ENCODE measurements at places on chromosomes 6 and 20.

DNA sequence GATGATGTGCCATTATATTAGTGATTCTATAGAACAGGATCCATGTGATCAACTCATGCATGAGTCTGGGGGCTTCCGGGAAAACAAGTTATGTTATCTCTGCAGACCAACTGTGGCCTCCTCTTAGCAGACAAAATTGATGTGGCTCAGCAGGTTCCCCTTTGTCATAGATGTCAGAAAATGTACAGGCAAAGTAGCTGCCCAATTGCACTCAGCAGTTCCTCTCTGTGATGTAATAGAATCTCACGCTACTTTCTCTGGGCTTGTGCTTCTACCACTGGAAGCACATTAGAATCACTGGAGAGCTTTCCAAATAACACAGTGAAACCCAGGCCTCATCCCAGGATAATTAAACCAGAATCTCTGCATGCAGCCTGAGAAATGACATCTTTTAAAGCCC, 253.1 kb downstream of the SLC24A3 start:
- DNase-seq: no peak

DNA sequence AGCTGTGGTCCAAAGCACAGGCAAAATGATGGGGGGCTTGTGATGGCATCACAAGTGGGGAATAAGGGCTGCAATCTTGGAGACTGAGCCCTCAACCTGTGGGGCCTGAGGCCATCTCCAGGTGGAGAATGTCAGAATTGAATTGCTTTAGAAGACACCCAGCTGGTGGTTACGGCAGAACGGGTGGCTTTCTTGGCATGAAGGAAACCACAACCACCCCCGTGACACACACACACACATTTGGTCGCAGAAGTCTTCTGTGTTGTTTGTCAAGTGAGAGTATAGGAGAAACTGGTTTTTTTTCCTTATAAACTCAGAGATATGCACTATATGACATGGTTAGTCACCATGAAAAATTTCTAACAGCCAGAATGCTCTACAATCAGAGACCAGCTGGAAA, 139.5 kb upstream of the CDH4 start:
- DNase-seq: no peak

DNA sequence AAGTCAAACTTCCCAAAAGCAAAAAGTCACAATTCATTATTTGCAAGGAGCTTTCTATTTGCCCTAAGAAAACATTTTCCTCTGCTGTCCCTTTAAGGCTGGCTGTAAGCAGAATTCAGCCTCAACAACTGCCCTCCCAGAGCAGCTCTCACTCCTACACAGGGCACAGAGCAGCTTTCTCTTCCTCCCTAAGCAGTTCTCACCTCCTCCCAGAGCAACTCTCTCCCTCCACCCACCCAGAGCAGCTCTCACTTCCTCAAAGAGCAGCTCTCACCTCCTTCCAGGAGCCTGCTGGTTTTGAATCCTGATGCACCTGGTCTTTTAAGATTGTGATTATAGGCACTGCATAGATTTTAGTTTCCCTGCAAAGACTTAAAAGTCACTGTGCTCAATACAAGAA, 120.6 kb upstream of the TMEM181 start:
- DNase-seq: no peak

- DNase-seq: no peak
These were observed 140.9 kb downstream of the RNF144B start for GRCh38 chr6:18527836-18528743.

DNA sequence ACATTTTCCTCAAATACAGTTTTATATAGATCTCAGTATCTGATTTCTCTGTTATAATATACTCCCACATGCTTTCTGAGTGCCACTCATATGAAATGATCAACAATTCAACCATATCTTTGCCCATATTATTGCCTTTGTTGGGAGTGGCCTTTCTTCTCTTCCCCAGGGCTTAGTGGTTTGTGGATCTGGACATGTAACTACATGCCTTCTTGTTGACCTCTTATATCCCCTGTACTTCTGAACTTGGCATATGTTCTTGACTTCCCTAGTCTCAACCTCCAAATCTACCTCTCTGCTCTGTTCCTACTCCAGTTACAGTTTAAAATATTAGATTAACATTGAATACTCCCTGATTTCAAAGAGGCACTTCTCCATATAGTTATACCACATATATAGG, 34.3 kb upstream of the PRIM2 start:
- no peak for DNase-seq

- DNase-seq: peak; percentile 46
These were observed 69.0 kb downstream of the MOCS1 start for GRCh38 chr6:39865011-39865888.

DNA sequence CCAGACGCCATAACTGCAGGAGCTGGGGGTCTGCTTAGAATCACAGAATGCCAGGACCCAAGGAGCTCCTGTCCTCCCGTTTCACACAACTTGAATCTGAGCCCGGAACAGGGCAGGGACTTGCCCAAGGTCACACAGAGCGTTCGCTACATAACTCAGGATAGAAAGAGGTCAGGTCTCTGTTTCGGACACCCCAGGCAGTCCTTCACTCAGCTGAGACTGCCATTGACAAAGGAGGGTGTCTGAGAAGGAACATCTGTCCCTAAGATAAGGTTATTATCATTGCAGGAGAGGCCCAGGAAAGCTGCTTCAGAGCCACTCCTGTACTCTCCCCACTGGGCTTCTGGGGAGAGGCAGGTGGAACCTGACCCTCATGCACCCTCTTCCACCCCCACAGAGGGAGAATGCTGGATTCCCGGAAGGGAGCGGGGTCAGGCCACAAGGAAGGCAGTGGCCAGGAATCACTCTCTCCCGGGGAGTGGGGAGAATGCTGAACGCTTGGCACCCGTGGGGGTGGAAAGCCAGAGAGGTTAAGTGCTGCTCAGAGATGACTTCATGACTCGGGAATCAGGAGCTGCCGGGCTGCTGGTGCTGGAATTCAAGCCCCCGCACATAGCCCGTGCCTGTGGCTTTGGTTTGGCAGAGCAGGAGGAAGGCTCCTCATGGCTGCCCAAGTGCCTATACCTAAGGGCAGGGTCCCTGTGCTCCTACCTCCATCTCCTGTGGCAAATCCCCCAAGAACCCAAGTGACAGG, 10.7 kb downstream of the SDC4 start:
- DNase-seq: no peak

DNA sequence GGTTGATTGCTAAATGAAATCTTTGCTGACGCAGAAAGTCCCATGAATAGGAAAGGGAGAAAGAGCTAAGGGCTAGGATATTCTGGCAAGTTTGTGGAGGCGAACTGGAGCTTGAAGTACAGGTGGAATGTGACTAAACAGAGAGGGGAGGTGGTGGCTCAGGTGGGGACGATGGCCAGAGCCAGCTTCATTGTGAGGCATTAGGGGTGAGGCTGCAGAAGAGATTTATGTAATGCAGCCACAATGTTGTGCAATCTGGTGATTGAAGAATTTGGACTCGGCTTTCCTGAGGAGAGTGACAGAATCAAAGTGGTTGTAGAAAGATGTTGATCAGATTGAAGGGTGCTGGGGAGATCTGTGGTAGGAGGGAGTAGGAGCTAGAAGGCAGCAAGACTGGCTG, 42.9 kb upstream of the SPACA1 start:
- DNase-seq: no peak

GRCh38 chr6:169858935-169859351, 107.5 kb downstream of the ERMARD start:
- DNase-seq: no peak

DNA sequence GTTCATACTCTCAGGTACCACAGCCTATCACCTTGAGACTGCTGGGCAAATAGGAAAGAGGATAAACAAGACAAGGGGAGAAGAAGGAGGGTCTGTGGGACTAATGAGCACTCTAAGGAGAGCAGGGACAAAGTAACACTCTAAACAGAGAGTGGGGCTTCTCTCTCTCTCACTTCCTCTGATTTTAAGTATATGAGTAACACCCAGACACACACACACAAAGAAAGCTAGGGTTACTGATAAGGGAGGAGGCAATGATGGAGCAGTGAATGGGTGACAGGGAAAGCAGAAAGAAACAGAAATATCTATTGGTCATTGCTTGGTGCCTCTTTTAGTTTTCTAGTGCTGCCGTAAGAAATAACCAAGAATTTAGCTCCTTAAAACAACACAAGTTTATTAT, 96.2 kb upstream of the RNF217 start:
- DNase-seq: no peak

DNA sequence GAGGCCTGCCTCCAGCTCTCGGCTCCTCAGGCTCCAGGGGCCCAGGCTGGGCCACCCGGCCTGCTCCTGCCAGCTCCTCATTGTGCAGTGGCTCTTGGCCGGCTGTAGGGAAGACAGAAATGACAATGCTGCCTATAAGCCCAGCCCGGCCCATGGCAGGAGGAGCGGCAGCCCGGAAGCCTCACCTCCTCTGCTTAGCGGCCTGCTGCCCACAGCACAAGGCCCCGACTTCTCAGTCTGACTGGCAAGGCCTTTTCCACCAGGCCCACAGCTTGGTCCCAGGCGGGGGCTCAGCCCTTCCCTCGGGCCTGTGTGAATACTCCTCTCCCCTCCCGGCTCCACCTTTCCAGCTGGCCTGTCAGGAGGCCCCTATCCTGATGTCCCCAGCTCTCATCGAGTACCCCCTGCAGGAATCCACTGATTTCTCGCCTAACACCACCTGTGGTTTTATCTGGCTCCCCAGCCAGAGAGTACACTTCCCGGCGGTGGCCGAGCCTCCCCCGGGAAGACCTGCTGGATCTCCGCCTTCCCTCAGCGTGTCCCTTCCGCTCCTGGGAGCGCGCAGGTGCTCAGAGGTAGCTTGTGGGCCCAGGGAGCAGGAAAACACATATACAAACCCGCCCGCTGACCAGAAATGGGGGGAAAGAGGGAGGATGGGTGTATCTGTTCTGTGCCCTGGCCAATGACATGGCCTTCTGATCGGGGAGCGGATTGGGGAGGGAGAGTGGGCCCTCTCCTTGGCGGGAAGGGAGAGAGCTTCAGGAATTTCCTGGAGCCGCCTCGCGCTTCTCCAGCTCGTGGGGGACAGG, 963 bp downstream of the DDRGK1 start:
- no peak for DNase-seq

DNA sequence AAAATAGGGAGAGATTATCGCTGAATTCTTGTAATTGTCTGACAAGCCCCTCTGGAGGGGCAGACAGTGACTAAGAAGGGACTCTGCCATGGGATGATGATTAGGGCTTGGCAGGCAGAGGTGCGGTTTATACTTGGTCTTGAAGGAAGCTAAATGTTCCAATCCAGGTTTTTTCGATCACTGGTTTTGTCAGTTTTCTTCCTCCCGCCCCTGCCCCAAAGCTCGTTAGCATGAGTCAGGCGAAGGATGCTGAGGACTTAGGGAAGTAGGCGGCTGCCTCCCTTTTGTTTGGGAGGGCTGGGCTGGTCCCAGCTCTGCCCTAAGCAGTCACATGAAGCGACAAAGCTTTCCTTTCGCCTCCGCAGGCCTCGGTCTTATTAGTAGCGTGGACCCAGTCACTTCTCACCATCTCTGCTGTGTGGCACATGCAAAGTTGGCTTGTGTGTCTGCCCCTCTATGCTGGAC, 314.2 kb downstream of the CDC5L start:
- no peak for DNase-seq

DNA sequence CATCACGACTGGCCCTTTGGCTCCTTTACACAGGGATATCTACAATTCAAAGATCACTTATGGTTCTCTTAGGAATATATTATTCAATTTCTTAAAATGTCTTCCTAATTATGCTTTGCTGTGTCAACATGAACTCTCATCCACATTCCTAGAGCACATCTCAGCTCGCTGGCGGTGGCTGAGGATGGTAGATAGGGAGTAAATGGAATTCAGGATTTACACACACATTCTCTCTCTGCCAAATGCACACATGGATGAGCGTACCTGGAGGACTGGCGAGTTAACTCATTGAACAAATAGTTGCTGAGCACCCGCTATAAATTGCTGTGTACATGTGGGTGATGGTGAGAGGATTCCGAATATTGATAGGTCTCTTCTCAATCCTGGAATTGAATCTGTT, 4.8 kb upstream of the MRPS10 start:
- DNase-seq: no peak

DNA sequence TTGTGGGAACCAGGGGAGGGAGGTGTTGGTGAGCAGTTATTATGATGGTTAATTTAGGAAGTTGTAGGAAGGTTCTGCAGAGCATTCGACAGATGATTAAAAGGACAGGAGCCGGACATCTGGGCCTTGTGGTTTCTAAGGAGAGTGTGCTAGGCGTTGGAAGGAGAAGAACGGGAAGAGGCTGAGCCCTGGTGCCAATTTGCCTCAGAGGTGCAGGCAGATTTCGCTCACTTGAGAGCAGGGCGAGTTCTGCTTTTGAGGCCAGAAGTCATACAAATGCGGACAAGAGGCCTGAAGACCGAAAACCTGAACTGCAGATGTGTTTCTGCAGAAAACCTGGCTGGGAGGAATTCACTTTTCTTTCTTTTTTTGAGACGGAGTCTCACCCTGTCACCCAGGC, 30.5 kb upstream of the RPS6KA2 start:
- no peak for DNase-seq

GRCh38 chr6:32617751-32618150, 19.5 kb upstream of the HLA-DQA1 start:
- no peak for DNase-seq

- DNase-seq: no peak
These were observed 6.8 kb upstream of the TFAP2D start for GRCh38 chr6:50706575-50706974.

DNA sequence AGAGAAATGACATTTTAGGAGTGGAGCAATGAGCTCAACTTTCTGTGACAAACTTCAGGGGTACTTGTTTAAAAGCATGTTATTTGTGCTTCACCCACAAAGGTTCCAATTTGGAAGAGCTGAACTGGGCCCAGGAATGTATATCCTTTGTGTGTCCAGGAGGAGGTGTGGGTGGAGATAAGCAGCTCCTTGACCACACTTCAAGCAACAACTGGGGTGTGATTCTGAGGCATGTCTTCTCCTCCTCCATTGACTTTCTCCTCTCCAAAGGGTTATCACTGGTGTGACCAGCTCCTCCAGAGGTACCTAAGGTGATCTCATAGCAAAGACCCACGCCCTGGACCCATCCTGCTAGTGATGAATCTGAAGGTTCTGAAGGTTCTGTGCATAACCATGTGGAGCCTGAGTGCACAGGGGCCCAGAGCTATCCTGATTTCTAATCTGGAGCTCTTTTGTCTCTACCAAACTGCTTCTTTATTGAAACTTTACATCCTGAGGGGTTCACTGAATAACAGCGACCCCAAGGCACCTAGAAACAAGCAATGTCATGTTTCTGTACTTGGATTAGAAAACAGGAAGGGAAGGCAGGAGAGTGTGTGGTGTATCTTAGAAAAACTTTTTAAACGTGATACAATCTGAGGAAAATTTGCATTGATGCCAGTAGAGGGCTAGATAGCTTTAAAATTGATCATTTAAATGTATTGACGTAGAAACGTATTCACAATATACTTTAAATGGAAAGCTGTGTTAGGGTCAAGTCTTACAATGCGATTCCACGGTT, 60.9 kb upstream of the CD93 start:
- no peak for DNase-seq

GRCh38 chr6:71523548-71523947, 234.9 kb downstream of the OGFRL1 start:
- no peak for DNase-seq

DNA sequence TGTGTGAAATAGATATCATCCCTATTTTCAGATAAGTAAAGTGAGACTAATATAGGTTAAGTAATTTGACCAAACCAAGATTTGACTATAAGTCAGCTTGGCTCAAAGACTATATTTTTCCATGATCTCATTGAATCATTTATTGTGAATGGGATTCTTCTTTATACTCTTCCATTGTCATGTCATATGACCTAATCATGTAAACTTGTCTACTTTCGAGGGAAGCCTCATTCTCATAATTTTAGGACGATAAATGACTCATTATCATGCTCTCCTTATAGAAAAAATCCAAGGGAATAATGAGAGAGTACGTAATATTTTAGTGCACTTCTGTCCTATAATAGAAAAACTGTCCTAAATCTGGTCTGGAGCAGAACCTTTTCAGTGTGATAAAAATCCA, 40.9 kb upstream of the CCN6 start:
- DNase-seq: no peak

All from activated T-cell treated with anti-CD3 and anti-CD28 coated beads for 4 hours (primary cell).